ACHN (cell line): ENCODE measurements at places on chromosomes 7 and 10.
A peak's percentile ranks its signal among the peaks of the same experiment; 100 is the strongest.

DNA sequence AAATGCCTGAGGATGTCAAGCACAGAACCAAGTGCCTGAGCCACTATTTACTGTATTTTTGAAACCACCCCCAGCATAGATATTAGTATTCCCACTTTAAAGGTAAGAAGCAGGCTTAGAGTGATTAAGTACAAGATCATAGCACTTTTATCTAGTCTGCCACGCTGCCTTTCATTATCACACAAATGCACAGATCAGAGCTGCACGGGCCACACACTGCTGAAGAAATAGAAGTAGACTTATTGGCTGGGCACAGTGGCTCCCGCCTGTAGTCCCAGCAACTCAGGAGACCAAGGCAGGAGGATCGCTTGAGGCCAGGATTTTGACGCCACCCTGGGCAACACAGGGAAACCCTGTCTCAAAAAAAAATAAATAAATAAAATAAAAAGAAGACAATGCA is 38.2 kb downstream of the NCAPG2 start:
- no peak for DNase-seq

DNA sequence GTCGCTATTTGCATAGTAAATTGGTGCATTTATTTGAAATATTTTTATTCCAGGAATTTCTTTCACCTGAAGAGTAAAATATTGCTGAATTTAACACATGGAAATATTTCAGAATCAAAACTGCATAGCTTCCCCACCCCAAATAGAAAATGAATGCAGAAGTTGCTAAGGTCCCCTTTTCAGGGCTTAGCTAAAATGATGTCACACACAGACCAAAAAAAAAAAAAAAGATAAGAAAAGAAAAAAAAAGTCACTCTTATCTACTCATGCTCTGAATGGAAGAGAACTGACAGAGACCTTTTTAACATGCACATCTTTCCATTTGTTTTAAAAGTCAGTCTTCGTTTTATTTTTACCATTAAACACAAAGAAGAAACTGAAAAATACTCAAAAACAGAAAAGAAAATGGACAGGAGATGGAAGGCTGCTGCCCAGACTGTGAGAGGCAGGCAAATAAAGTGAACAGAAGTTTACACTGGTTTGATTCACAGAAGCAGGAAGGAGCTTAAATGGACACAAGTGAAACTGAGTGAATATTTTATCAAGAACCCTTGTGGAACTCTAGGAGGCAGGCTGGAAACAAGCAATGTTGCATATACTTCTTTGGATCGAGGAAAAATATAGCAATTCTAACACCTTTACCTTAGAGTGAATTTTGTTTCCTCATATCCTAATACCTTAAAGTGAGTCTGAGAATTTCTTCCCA is 32.0 kb downstream of the PSMC2 start:
- DNase-seq = peak; percentile 11

- no peak for DNase-seq
These were observed 67.9 kb downstream of the CCDC71L start for GRCh38 chr7:106593028-106593417.

DNA sequence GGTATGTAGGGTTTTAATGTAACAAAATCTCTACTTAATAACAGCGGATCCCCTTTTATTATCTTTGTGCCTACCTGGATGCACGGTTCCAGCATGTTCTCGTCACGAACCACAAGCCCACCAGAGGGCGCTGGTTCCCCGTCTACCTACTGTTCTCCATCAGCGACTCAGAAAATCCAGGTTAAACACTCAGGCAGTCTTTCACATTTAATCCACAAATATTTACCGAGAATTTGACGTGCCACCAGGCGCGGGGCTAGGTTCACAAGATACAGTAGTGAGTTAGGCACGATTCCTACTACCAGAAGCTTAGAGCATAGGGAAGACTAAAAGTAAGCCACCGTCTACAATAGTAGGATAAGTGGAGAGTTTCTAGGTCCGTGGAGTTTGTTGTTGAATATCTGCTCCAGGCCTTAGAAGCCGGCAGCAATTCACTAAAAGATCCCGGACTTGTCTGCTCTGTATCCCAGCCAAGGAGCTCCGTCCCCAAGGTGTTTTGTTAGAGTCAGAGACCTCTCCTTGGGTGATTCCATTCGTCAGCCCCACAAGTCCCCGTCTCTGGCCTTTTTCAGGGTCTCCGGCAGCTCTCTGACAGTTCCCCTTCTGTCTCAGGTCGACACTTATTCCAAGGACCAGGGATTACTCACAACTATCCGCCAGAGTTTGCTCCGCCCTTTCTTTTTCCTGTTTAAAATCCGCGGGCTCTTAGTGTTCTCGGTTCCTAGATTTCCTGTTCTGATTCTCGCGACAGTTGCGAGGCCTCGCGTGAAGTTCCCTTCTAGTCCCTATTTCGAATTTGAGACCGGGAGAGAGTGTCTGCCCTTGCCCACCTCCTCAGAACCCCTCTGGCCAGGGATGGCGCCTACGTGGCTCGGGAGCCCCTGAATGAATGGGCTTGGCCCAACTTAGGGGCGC is 1.5 kb upstream of the KAZALD1 start:
- peak; percentile 99 for DNase-seq

DNA sequence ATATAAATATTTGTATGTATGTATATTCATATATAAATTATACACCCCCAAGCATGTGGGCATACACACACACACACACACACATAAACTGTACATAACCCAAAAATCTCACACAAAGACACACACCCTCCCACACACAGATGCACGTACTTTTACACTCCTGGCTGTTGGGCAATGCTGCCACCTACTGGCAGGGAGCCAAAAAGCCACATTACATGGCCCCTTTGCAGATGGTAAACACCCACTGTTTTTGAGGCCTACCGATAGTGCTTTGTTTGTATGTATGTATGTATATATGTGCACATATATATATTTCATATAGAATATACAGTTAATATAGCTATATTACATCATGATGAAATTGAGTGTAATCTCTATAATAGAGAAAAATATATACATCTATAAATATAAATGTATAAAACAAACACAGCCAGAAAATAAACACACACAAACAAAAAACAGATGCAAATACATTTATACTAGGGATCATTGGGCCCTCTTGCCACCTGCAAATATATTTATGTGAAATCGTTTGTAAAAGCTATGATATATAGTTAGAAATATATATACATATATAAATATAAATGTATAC is 120.1 kb upstream of the ACBD5 start:
- DNase-seq = peak; percentile 68

DNA sequence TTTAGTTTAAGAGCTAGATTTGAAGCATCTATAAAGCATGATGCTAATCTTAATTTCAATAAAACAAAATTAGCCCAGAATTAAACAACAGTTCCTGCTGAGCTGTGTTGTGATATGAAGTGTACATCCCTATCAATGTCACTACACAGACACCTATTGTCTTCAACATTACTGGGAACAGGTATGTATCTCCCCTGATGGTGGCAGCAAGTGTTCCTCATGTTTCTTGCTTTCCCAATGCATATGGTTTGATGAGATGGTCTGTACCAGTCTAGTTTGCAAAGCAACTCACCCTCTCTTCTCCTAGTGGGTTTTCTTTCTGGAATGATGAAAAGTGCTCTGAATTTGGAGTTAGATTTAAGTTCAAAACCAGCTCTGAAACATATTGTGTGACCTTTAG is 38.1 kb downstream of the TSPAN12 start:
- no peak for DNase-seq

DNA sequence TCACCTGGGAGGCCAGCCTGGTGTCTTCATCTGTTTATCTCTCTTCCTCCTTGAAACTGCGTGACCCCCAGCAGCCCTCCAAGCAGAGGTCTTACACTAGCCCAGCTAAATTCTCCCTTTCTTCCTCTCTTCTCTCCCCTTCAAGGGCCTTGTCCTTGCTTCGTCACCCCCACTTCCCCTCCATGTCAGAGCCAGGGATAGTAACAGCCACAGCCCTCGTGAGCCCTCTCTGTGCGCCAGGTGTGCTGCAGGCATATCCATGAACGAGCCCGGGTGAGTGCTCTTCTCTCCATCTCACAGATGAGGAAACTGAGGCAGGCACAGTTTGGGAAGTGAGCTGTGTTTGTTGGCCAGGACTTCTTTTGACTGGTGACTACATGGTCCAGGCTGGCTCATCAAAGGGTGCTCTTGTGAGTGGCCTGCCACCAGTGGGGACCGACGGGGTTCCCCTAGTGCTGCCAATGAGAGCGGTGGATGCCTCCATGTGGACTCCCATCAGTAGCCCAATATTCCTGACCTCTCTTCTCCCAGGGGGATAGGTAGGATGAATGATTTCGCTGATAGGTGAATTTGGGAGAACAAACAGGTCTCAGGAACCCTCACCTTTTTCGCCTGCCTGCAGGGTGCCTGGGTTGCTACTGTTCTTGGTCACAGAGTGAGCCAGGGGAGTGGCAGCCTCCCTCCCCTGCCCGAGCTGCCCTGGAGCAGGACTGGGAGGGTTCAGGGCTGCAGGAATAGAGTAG is 38.1 kb downstream of the ADRA2A start:
- no peak for DNase-seq

DNA sequence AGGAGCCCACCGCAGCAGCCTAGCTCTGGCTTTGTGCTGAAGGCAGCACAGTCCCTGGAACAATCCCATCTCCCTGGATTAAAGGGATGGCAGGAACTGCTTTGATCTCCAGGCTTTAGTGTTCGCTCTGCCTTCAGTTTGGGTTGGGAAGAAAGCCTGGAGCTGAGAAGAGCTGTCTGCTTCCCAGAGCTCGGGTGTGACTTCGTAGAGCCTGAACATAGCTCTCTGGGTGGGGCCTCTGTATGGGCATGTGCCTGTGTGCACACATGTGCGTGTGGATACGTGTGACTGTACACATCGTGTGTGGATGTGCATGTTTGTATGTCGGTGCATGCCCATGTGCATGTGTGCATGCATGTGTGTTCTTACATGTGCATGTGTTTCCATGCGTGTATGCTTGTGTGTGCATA is 8.7 kb downstream of the ADCY1 start:
- DNase-seq = no peak

DNA sequence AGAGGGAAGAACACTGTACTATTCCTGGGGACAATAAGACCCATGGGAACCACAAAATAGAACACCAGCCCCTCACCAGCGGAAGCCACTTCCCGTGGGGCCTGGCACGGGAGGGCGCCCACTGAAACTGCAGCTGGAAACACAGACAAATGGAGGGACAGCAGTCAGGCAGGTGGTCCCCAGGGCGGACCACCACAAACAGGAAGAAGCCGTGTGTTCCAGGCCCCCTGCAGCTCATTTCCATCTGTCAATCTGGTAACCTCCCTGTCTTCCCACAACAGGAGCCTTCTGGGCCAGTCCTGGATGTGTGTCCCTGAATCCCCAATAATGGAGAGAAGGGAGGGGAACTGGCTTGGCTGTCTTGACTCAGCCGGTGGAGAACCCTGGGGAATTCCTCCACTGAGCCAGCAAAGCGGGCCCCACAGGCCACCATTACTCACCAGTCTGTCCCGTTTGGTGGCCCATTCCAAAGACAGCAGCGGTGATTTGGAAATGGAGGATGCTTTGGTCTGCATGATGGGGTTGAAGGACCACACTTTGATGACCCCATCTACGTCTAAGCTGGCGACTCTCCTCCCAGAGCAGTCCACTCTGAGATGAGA is 16.7 kb downstream of the WDR91 start:
- no peak for DNase-seq

DNA sequence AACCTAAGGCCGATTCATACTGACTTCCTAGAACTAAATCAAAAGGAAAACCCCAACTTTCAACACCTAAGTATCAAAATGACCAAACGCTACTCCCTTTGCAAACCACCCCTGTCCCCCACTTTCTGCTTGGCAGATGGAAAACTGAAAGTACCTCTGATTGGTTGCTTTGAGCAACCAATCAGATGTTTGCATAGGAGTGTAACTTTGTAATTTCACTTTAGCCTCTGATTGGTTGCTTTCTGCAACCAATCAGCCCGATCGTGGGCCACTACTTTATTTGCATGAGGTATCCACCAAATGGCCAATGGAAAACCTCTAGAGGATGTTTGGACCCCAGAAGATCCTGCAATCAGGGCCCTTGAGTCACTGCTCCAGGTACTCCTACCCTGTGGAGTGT is 12.3 kb upstream of the SNX10 start:
- peak; percentile 95 for DNase-seq

- no peak for DNase-seq
These were observed 142.4 kb upstream of the MEOX2 start for GRCh38 chr7:15828881-15829280.

GRCh38 chr10:108852211-108852610 is 1071.1 kb downstream of the XPNPEP1 start:
- DNase-seq = no peak

DNA sequence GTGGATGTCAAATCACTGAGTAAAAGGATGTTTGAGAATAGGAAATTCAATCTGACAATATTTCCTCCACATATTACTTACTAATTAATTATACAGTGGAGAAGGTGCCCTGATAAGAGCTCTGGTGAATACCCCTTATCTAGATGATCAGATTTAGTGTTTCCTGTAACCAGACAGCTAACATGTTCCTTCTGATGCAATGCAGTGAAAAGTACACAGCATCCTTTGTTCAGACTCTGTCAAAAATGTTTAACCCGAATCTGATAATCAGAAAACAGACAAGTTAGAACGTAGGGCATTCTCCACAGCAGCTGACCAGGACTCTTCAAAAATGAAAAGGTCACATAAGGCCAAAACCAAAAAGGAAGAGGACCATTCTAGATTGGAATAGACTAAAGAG is 46.2 kb downstream of the WDR11 start:
- no peak for DNase-seq

DNA sequence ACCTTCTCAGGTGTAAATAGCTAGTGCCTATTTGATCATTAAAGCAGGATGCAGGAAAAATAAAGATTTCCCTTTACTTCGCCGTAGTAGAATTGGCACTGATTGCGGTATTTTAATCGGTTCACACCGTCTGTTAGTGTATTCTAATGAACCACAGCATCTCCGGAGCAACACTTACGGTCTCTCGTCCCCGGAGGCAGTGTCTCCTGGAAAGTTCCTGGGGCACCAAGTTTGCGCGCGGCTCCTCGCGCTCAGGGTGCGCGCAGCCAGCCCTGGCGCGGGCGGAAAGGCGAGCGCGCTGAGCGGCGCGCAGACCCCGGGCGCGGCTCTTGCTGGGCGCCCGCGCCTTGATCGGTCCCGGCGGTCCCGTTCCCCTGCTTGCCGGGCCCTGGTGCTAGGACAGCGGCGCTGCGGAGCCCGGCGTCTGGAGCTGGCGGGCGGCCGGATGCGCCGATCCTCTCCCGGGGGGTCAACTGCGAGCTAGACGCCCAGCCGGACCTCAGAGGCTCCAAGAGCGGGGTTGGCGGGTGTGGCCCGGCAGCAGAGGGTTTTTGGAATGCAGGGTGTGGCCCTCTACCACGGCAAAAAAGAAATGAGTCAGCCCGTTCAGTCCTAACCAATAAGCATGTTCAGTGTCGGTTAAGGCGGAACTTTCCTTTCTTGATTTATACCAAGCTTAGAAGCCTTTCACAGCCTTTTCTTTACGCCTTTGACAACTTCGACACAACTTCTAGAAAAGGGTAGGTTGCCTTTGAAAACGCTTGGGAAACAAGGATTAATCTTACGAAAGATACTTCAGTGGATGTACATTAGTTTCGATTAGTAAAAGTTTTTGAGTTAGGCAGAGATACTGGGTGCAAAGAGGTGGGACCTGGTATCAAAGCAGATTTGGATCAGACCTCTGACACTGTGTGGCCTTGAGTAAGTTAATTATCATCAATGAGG is 166.8 kb upstream of the ASAH2 start:
- DNase-seq = peak; percentile 86

GRCh38 chr7:644381-645305 is 81.9 kb upstream of the DNAAF5 start:
- DNase-seq = no peak

- DNase-seq = no peak
These were observed 282.1 kb downstream of the CXCL12 start for GRCh38 chr10:44102726-44103255.

- no peak for DNase-seq
These were observed 49.4 kb downstream of the TEX36 start for GRCh38 chr10:125633517-125633999.
